ENCODE measurements at places on chromosomes 7 and 10.

DNA sequence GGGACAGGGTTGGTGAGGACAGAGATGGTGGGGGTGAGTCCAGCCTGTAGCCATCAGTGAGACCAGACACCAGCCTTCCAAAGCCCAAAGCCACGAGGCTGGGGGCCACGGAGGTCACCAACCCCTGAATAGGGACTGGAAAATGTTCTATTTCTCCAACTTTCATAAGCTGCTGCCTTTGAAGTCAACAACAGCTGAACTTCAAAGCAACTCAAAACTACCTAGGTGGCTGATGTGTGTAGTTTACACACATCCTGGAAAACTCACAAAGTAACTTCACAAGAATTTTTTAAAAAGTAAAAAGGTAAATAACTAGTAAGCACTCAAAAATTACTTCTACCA, 88.8 kb downstream of the CHST15 start:
- no peak for DNase-seq

DNA sequence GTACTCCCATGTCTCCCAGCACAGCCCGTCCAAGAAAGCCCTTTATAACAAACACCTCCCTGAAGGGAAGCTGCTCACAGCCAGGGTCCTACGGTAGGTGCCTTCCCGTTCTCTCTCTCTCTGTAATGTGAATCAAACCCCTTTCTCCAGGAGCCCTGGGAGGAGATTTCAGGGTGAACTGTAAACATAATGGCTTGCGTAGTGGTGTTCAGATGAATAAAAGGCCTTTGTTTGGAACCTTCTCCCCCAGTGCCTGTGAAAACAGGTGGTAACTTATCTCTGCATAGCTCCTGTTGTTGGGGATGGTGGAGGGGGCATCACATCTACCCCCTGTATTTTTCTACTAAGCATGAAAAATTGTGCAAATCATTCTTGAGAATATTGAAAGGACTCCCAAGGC, 12.4 kb downstream of the CALHM2 start:
- no peak for DNase-seq

- peak; percentile 55 for DNase-seq
Observed at GRCh38 chr7:82317257-82317721, 126.3 kb downstream of the CACNA2D1 start.

GRCh38 chr10:119371704-119372663, 164.6 kb downstream of the GRK5 start:
- DNase-seq = no peak

DNA sequence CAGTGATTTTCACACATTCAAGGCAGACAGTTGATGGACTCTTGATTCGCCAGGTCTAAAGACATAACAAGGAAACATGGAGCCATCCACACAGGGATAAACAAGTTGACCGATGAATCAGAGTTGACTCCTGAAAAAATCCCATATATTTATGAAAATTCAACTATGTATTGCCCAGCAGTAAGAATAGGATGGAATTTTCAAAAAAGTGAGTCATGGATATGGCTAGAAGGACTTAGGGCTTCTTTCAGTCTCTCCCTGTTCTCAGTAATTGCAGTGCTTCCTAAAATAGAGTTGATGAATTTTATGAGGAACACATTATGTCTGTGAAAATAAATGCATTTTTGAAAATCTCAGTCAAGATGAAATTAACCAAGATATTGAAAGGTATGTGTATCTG, 301.2 kb downstream of the PLXDC2 start:
- no peak for DNase-seq

GRCh38 chr7:8442814-8443304, 9.4 kb downstream of the NXPH1 start:
- peak; percentile 94 for DNase-seq

DNA sequence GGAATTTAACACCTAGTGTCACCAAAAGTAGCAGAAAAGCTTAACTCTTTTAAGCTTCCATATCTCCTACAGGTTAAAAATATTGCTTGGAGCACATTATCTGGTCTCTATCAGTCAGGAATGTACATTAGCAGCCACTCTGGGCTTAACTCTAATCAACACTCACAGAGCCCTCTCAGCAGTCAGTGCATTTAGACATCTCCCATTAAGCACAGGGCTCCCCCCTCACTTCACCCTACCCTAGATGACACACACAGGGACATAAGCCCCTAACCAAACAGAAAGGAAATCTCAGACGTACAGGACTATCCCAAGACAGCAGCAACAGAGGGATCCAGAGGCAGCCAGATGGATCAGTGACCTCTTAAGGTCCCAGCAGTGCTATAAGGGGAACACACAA, 26.4 kb downstream of the FBXW4 start:
- DNase-seq = no peak

- DNase-seq = peak; percentile 83
Observed at GRCh38 chr10:21516242-21517131, 9.0 kb downstream of the SKIDA1 start.

- no peak for DNase-seq
Observed at GRCh38 chr10:93152136-93152535, 78.4 kb downstream of the CYP26A1 start.

DNA sequence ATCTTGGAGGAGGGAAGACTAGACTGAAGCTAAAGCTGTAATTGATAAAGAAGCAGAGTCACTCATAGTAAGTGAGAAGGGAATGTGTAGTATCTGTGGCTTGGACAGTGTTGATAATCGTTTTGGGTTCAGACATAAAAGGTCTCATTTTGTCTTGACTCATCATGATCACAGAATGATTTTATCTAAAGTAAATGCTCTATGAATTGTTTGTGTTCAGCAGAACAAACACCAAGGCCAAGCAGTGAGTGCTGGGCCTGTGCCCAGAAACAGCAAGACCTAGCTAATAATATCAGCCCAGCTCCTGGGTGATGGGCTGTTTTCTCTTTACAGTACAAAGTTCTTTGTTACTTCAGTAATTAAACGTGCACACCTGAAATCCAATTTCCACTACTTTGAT, 26.7 kb upstream of the CD36 start:
- DNase-seq = no peak

DNA sequence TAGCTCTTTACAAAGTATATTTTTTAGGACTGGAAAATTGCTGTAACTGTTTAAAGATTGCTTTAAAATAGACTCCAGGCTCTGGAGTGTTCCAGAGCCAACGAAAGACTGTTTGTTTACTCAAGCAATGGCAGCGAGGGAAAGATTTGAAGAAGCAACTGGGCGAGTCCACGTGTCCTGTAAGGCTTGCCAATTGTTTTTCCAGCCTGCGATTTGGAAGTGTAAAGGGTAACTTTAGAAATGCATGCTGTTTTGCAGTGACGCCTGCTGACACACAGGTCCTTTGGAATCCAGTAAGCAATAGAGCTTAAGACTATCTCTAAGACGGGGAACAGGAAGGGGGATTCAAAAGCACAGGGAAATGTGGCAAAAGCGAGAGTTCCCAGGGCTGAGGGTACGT, 55.8 kb downstream of the TACC2 start:
- DNase-seq = peak; percentile 50

- DNase-seq = no peak
Observed at GRCh38 chr7:136312592-136312991, 335.4 kb upstream of the MTPN start.

GRCh38 chr10:865924-866576, 65.5 kb downstream of the LARP4B start:
- DNase-seq = no peak

GRCh38 chr7:67636348-67637022, 639.9 kb downstream of the TYW1 start:
- DNase-seq = no peak

- DNase-seq = no peak
Observed at GRCh38 chr7:149228831-149229471, 10.5 kb upstream of the ZNF212 start.

DNA sequence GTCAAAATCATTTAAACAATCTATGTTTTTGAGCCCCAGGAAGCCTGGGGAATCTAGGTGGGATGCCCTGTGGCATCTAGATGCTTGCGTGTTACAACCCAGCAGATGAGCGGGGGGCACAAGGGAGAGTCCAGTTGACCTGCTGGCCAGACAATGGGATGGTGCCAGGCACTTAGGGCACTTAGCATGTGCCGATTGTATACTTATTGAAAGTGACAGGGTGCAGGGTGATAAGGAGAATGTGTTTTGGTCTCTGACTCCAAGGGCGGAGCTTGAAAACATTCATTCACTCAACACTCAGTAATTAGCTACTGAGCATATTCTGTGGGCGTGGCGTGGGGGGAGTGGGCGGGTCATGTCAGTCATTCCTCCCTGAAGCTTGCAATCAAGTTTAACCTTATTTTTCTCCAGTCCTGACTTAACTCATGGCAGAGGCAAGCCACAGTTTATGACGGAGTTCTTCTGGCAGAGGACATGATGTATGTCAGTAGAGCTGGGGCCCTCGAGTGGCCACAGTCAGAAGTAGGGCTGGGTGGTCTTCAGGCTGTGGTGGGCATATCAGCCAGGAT, 115.1 kb downstream of the PRKCQ start:
- DNase-seq = no peak

DNA sequence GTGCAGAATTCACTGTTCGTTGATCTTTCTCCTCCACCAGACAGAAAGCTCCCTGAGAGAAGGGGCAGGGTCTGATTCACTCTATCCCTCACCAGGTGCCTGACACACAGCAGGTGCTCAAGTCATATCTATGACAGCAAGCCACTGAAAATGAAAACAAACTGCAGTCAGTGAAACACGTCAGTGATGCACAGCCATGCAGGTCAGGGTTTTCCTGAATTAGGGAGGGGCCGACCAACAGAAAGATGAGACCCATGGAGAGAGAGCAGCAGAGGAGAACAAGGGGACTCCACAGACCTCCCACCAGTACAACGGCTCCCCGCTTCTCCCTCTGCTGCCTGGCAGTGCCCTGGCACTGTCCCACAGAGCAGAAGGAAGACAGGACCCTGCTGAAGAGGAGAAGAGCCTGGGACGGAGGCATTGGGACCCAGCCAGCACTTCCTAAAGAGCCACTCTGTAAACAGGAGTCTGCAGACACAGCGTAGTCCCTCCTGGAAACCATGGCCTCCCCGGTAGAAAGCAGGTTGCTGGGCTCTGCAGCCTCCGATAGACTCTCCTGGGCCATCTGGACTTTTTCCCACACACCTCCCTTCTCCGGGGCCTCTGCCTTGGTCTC, 50.3 kb downstream of the FAM53B start:
- DNase-seq = no peak

DNA sequence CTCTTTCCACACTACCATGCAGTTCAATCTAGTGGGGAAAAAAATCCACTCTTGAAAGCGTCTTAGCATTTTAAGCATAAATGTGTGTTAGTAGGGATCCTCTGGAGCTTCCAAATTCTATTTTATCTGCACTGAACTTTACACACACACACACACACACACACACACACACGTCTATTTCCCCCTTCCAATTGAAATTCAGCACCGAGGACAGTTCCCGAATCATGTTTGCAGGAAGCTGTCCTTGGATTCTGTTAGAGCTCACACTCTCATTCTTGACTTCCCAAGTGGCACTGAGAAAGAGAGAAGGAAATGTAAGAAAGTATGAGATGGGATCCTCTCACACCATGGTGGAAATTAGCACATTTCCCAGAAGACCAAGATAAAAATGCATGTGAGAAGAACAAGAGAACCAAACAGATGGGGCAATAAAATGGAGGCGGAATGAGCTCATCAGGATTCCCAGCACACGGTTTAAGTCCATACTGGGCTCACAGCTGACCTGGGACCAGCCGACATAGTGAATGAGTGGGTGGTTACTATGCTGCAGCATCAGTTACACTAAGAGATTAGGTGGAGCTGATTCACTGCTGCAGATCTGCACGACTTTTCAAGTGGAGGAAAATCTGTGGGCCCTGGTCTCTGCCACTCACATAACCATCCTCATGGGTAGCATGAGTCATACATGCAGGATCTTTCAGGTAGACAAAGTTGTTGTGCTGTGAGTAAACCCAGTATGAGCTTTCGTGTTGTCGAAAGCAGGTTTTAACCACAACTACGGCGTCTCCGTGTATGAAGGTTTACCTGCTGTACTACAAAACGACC, 3.3 kb upstream of the NPTX2 start:
- DNase-seq = peak; percentile 83

GRCh38 chr7:41256186-41256945, 446.5 kb downstream of the INHBA start:
- DNase-seq = no peak

DNA sequence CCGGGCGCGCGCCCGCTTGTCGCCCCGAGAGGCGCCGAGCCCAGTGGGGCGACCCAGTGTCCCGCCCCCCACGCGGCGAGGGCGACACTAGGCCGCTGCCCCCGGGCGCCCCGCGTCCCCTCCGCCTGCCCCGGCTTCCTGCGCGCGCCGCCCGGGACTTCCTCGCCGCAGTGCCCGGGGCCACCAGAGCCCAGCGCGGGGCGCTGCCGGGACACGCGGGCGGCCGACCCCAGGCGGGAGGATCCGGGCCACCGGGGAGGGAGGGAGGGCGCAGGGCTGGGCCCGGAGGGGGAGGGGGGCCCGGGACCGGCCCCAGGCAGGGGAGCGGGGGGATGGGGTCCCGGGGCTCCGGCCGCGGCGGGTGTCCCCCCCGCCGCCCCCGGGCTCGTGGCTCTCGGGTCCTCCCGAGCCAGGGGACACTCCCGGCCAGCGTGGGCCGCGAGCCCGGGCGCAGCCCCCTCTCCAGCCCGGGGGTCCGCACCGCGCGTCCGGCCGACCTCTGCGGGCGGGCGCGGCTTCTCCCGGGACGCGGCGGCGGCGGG, 435 bp upstream of the PWWP2B start:
- peak; percentile 74 for DNase-seq

GRCh38 chr10:130464426-130464825, 328.2 kb downstream of the GLRX3 start:
- DNase-seq = no peak

DNA sequence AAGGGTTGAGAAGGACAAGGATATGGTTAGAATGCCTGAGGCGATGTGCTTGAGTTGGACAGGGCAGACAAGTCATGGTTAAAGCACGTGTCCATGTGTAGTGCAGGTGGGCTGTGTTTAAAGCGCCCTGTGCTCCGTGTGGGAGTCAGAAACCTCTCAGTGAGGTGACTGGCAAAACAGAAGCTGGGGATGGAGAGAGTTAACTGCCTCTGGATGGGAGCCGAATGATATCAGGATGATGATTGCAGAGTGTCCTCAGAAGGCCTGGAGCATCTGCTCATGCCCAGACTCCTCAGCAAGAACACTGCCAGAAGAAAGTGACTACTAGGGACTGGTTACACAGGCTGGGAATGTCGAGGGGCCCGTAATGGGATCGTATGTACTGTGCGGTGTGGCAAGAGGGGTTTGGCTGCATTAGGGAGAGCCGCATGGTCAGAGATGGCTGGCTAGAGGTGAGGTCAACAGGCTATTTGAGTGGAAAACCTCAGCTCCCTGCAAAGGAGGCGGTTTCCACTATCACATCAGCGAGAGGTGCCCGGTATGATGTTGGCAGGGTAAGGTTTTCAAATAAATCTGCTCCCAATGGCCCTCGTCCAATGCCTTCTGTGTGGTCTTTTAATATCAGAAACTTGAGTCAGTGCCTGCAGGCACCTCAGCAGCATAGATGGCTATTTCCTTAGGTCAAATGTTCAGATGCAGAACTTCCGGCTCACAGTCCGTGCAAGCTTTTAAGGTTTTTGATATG, 26.1 kb upstream of the MRC1 start:
- DNase-seq = no peak

All from GM23338 (cell line).